ENCODE measurements at places on chromosomes 6 and 20. TPM values are rescaled to one million over a fixed set of nuclear protein-coding genes. Genes with fewer than 3 reads are reported as not detected.

REM1 gene
- total RNA-seq = not detected

MOXD1 gene
- not detected for total RNA-seq

TSHZ2 gene
- total RNA-seq = 0.54 TPM

GRIK2 gene
- total RNA-seq = 0.14 TPM

BTN1A1 gene
- total RNA-seq = 0.11 TPM

LY6G6D gene
- not detected for total RNA-seq

TPBG gene
- 0.17 TPM for total RNA-seq

SLC35F1 gene
- not detected for total RNA-seq

PRDM13 gene
- total RNA-seq = not detected

SLC32A1 gene
- not detected for total RNA-seq

CLDN20 gene
- not detected for total RNA-seq

MATN4 gene
- total RNA-seq = 0.30 TPM

MMP24 gene
- 0.20 TPM for total RNA-seq

ZC2HC1B gene
- total RNA-seq = not detected

TFAP2A gene
- not detected for total RNA-seq

LTB gene
- total RNA-seq = 426 TPM

DNA sequence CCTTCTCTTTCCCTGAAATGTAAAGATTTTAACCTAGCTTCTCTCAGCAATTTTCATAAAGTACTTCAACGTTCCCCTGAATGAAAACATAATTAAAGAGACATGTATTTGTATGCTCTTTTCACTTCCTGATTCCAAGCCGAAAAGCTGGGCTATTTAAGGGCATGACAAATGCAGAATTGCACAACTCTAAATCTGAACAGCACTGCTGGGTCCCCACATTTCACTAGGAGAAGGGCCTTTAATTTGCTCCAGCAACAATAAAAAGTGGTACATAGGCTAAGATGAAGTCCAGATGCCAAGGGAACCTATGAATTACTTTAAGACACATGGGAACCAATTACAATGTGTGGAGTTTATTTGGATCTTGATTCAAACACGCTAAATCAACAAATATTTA, 42.0 kb downstream of the IRAK1BP1 start:
- no peak for DNase-seq

- no peak for DNase-seq
Observed at GRCh38 chr6:82441047-82441855, 77.6 kb downstream of the TPBG start.

DNA sequence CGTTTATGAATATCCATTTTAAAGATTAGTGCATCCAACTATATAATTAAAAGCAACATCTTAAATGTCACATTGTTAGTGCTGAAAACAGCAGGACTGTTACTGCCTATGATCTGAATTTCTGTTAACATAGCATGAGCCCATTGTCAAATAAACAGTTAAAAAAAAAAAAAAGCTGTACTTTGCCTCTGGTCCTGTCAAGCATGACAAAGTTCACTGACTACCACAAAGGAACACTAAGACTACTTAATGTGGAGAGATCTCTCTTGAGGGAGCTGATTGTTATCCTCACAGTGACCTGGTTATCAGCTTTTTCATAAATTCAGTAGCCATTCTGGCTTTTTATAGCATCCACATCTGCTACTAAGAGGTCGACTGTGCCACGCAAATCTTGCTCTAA, 228.1 kb downstream of the TMEM200A start:
- no peak for DNase-seq

- no peak for DNase-seq
Observed at GRCh38 chr20:17685168-17685567, 3.1 kb upstream of the RRBP1 start.

DNA sequence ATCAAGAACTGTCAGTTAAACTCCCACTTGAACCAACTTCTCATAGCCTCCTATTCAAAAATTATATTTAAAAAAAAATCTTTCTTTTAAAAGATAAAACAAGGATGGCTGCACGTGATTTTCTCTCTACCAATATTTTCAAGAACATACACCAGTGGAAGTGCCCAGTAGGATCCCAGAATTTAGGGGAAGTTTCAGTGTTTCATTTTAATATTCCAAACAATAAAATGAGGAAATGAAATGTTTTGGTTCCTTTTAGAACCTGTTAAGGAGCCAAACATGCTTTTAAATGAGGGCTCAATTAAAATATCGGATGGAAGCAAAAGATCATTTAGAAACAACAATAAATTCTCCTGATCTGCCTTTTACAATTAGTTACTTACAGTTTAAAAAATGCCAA, 26.4 kb upstream of the PRELID3B start:
- DNase-seq = no peak

DNA sequence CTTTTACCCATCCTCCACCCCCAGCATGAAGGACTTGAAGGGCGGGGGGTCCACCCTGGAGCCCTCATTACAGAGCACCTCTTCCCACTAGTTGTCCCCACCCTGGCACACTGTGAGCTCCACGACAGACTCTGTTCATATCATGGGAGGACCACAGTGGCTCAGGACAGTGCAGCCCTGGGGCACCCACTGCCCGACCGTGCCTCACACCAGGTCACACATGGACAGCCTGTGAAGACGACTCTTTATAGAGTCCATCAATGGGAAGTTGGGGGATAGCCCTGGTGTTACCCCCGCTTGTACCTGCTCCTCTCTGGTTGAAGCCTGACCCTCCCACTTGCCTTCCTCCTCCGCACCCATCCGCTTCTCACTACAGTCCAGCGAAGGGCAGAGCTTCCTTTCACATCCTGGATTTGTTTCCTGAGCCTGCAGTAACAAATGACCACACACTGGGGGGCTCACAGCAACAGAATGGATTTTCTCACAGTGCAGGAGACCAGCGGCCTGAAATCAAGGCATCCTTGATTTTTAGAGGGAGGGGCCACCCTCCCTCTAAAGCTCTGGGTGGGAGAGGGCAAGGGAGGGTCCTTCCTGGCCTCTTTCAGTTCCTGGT, 15.5 kb downstream of the ZNF831 start:
- DNase-seq = no peak

DNA sequence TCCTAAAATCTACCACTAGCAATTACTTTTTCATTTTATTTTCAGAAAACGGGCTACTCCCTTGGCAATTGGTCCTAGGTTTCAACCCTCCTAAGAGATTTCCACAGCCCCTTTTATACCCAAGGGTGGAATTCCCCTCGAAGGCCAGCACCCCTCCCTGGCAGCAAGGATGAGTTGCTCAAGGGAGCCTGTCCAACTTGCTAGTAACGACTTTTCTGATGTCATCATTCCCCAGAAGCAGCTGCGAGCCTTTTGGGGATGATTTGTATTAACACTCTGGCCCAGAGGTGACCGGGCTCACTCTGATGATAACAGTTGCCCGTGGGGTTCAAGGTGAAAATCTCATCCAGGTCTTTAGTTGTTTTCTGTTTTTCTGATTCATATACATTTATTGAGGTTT, 30.7 kb upstream of the NAA20 start:
- DNase-seq = no peak

DNA sequence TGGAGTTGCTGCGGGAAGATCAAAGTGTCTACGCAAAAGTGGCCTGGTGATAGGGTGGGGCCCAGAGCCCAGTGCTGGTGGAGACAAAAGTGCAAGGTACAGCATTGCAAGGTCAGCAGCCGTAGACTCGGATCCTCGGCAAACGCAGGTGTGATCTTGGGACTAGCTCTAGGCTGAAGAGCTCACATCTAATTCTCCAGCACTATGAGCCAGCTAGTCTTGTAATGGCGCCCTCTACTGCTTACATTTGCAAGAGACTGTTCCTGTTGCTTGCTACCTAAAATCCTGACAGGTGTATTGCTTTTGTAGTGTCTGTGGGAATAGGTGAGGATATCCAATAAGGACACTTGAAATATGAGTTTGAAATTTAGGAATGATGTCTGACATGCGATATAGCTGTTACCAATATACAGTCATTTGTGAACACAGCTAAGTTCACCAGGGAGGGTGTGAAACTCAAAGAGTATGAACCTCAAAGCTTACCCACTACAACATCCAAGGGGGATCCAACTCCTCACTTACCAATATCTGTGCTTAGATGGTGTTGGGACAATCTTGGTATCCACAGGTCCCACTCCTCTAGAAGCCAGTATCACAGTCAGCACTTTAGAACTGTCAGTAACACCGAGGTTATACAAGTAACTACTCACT, 58.4 kb downstream of the PDE7B start:
- DNase-seq = peak; percentile 35

- DNase-seq = peak; percentile 86
Observed at GRCh38 chr6:160520043-160520904, 143.8 kb downstream of the LPA start.

- DNase-seq = no peak
Observed at GRCh38 chr6:99269207-99269606, 80.3 kb downstream of the FAXC start.

GRCh38 chr20:56626367-56627121, 2.6 kb upstream of the TFAP2C start:
- DNase-seq = peak; percentile 32

GRCh38 chr20:58891086-58891717, 38.7 kb downstream of the GNAS start:
- peak; percentile 84 for DNase-seq

DNA sequence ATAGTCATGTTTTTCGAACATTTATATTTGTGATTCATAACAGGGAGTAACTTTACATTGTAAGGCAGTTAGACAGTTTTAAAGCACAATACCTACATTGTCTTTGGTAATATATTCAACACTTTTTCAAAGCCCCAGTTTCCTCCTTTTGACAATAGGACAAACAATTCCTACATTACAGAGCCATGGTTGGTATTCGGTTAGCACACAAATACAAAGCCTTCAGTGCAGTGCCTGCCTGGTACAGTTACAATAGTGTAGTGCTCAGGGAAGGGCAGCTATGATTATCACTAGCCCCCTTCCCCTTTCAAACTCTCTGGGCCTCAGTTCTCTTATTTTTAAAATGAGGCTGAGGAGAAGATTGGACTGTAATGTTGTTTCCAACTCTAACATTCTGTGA, 207.8 kb downstream of the TPBG start:
- no peak for DNase-seq

- DNase-seq = no peak
Observed at GRCh38 chr20:45997187-45997586, 11.5 kb upstream of the MMP9 start.

GRCh38 chr20:33669224-33669623, 2.5 kb downstream of the ACTL10 start:
- no peak for DNase-seq

DNA sequence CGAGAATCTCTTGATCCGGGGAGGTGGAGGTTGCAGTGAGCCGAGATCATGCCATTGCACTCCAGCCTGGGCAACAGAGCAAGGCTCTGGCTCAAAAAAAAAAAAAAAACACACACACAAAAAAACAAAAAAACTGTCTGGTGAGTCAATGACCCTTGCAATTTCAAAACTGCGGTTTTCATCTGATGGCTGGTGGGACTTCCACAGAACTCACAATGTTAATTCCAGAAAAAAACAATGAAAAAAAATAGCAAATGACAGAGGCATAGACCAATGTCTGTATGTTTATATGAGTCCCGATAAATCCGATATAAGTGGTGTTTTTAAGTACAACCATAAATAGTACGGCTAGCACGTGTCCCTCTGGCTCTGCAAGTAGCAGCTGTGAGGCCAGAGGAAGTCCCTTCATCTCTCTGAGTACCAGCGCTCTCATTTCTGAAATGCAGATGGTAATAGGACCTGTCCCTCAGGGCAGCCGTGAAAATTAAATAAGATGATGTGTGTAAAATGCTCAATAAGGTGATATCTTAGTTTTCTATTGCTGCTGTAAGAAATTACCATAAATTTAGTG, 21.9 kb upstream of the PTPN1 start:
- DNase-seq = no peak

DNA sequence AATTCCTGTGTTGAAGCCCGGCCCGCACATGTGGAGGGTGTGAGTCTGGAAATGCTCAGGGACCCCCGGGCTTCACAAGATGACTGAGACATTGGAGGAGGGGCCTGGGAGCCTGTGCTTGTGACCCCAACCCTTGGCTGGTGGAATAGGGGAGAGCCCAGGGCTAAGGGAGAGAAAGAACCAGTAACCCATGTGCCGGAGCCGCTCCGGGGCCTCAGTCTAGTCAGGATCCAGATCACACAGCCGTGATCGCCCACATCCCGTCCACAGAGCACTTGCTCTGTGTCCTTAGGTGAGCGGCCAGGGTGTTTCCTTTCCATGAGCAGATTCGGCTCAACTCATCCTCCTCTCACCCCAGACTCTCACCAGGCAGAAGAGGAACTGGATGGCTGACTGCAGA, 152.3 kb upstream of the RPS6KA2 start:
- no peak for DNase-seq

- DNase-seq = no peak
Observed at GRCh38 chr6:20978151-20978614, 443.9 kb downstream of the CDKAL1 start.

- DNase-seq = no peak
Observed at GRCh38 chr20:8853805-8854338, 215.0 kb upstream of the PLCB4 start.

- no peak for DNase-seq
Observed at GRCh38 chr6:109238396-109238795, 143.1 kb downstream of the CEP57L1 start.

GRCh38 chr6:156842598-156843250, 65.5 kb downstream of the ARID1B start:
- no peak for DNase-seq

- DNase-seq = no peak
Observed at GRCh38 chr20:48983423-48984400, 62.2 kb downstream of the ARFGEF2 start.

GRCh38 chr20:41221614-41222218, 84.4 kb downstream of the PLCG1 start:
- no peak for DNase-seq

- no peak for DNase-seq
Observed at GRCh38 chr6:8110725-8111124, 8.4 kb upstream of the EEF1E1 start.
